ENCODE measurements at places on chromosomes 5 and 9.

DNA sequence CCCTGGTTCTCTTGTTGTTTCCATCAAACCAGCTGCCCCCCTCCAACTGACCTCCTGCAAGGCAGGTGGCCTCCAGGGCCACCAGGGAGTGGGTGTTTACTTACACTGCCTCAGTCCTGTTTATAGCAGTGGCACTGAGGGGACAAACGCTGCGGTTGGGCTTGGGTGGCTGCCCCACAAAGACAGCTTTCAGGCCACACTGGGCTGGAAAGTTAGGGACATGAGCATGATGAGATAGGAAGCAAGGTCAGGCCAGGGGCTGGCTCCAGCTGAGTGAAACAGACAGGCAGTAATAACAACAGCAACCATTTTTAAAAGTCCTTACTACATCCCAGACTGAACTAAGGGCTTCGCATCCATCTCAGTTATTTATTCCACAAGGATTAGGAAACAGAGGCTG lies 20.6 kb downstream of the BOD1 start:
- DNase-seq = no peak

GRCh38 chr5:103962023-103962422 lies 399.4 kb upstream of the NUDT12 start:
- no peak for DNase-seq

- no peak for DNase-seq
Observed at GRCh38 chr9:84667571-84668195, 1.8 kb upstream of the NTRK2 start.

- DNase-seq = peak; percentile 89
Observed at GRCh38 chr5:142807372-142807911, 37.3 kb downstream of the ARHGAP26 start.

DNA sequence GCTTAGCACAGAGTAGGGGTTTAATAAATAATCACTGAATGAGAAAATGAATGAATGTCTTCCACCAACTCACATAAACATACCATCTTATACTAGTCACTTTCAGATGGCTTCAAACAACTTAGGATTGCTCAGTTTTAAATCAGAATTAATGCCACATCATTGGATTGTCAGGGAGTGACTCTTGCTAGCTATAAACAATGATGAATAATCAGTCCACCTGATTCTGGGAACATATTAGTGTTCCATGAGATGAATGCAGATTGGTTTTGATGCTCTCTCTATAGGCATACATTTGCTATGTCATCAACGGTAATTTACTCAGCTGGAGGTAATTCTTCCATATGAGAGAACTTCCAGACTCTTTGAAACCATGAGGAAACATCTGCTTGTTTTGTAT lies 97.4 kb downstream of the CDH9 start:
- no peak for DNase-seq

DNA sequence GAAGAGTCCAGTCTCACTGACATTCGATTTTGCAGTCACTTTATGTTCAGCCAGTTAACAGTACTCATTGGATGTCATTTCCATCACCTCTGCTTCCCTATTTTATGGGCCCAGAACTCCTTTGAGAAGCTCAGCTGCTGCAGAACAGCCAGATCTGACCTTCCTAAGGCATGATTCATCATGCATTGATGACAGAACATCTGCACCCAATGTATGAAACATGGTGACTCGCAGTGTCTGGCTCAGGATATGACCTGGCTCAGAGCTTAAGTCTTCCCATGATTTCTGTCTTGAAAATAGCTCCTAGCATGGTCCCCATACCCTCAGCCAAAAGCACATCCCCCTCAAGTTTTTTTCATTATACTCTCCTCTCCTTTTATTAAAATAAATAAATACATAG lies 92.6 kb upstream of the TRIM32 start:
- no peak for DNase-seq

DNA sequence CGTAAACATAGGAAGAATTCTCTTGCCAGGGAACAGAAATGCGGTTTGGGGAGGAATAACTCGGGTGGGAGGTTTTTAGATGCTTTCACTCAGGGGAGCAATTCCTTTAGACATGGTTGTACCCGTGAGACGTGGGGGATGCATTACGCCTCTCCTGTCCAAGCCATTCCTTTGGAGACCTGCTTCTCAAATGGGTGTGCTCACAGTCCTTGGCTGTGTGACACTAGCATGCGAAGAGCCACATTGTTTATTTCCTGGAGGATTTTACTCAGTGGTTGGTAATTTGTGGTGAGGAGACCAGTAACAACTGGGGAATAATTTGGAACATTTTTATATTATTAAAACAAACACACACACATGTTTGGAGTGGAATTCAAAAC lies 18.5 kb downstream of the COL15A1 start:
- no peak for DNase-seq

DNA sequence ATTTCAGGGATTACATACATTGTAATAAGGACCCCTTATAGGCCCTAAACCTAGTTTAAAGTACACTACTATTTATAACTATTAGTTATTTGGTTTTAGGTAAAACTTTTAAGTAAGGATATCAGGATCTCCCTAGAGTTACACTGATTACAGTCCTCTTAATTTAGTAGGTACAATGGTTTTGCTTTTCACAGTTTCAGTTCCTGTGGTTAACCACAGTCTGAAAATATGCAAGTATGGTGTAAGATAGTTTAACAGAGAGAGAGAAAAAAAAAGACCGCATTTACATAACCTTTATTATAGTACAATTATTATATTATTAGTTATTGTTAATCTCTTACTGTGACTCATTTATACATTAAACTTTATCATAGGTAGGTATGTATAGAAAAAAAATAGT lies 725.3 kb upstream of the PTPRD start:
- DNase-seq = no peak

GRCh38 chr5:151250346-151251000 lies 2.5 kb upstream of the GM2A start:
- DNase-seq = no peak

DNA sequence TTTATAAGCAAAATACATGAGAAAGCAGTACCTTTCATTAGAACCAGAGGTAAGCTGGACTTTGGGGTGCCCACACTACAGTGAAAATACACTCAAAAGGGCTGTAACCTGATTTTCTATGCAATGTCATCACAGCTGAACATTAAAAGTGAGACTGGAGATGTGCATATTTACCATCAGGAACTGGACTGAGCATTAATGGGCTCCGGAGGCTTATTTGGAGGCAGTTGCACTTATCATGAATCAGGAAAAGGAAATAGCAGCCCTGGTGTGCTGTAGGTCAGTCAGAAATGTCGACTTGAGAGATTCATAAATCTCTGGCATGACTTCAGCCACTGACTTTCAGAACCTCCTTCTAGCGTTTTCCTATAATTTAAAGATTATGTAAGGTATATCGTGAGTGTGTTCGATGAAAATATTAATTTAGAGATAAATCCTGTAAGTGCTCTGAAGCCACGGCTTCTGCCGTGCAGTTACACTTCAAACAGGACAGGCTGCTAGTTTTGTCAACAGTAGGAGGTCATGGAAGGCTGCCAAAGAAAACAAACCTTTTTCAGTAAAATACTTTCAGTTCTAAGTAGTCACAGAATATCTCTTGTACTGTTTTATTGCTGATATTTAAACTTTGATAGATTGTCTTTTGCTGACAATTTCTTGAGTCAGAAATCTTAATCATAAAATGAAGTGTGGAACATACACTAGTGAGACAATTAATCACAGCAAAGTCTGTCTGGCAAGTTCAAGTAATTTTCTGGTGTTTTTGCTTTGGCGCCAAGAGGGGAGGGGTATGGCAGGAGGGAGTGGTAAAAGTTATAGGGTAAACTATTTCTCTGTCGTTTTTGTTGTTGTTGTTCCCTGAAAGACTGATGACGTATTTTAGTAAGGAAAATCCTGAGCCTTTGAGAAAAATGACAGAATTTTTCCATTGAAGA lies 939.7 kb downstream of the NR2F1-AS1 start:
- DNase-seq = peak; percentile 57

DNA sequence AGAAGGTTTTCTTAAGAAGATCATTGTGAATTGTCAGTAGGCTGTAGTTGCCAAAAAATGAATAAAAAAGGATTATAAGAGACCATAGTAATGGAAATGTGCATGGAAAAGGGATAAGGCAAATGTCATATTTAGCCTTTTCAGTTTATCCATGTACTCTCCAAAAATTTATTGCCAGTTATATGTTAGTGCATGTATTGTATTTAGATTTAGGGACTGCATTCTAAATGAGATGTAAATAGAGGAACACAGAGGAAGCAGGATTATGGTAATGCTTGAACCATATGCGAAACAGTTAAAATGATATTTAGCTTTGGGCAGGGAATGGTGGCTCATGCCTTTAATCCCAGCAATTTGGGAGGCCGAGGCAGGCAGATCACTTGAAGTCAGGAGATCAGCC lies 33.0 kb downstream of the DDX46 start:
- DNase-seq = no peak

DNA sequence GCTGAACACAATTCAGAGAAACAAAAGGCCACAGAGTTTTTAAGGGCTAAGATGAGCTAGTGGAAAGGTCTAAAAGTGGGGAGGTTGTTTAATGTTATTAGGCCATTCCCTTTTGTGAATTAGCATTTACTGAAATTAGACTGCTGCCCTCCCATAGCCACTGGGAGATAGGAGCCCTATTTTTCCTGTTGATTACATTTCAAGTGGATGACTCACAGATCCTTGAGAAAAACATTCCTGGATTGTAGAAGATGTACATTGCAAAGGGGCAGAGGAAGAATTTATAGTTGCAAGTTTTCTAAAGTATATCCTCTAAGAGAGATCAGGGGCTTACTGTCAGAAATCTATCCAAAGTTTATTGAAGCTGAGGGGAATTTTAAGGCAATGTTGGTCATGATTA lies 367.1 kb upstream of the IZUMO3 start:
- no peak for DNase-seq

DNA sequence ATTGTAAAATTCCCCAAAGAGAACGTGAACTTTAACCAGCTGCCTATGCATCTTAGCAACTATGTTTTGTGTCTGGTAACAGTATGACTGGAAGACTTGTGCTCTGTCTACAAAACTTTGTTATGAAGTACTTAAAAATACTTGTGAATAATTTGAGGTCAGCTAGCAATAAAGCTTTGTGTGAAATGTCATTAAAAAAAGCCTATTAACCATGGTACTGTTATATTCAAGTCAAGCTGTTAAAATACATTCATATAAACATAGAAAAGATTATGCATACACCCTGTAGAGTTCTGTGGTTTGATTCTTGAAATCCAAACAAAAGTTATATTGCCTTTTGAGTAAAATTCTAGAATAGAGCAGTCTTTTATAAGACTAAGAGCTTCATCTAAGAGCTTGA lies 60.1 kb downstream of the VCAN start:
- no peak for DNase-seq

DNA sequence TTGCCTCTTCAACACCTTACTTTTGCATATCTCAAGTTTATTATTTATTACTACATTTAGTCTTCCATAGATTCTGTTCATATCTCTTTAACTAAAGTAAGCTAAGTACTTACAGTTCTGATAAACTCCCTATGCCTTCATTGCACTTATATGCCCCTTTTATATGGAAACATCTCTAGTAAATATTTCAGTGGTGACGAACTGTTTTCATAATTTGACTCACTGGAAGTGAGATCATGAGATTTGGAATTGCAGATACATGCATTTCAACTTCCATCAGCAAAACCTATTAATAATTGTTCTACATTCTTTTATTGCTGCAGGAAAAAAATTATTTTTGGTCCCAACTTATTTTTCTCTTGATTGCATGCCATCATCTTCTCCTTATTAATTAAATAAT lies 263.5 kb downstream of the CD180 start:
- no peak for DNase-seq

GRCh38 chr5:107605596-107606125 lies 65.1 kb downstream of the EFNA5 start:
- DNase-seq = no peak

GRCh38 chr5:159059722-159060121 lies 40.0 kb downstream of the EBF1 start:
- DNase-seq = no peak

DNA sequence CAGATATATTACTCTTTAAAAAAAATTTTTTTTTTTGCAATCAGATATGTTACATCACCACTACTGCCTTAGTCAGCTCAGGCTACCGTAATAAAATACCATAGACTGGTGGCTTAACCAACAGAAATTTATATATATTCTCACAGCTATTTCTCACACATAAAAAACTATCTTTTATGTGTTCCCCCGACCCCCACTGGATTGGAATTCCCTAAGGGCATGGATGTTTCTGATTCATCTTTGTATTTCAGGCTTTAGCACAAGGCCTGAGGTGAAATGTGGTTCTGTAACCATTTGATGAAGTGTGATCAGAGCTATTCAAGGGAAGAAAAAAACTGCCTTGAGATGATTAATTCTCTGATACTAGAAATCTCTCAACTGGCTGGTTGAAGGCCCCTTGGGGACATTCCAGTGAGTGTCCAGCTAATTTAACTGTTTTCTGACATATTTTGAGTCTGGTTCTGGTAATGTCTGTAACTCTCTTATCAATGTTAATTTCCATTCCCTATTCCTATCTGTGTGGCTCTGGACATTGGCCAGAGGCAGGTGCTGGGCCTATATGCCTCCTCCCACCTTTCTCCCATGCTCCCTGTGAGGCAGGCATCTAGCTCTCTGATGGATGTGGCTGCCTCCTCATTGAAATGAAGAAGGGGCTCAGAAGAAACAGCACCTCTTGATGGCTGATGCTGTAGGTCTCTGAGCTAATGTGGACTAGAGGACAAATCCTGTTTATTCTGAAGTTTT lies 2.5 kb downstream of the CD14 start:
- DNase-seq = no peak

DNA sequence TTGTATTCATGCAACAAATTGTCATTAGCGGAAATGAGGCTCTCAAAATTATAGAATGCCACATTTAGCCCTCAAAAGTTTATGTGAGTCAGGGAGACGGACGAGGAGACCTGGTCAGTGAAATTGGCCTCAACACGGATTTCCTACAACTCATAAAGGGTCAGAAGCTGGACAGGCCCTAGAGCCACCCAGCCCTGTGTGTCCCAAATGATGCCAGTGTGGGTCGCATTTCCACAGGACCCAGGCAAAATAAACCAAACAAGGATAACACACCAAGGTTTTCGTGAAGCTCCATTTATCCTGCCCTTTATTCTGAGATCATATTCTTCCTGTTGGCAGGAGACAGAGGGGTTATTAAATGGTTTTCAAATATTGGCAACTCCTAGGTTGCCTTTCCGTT lies 72.0 kb upstream of the COL5A1 start:
- no peak for DNase-seq

DNA sequence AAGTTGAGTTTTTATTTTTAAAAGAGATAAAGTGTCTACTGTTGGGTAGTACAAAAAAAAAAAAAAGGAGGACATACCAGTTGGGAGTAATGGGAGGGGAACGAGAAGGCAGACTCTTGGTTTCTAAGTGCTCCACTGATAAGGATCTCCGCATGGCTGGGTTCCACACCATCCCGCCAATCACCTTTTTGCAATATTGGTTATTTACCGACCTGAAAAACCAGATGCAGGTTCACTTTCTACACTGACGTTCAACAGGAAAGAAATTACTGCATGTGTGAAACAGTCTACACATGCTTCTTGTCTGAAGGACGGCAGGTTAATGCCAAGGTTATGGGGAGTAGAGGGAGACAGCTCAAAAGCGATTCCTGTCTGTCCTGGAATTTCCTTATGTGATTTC lies 75.5 kb downstream of the PTPN3 start:
- DNase-seq = no peak

- DNase-seq = no peak
Observed at GRCh38 chr5:37850226-37850865, 10.5 kb upstream of the GDNF start.

GRCh38 chr5:171478946-171479775 lies 59.7 kb downstream of the FGF18 start:
- no peak for DNase-seq

- peak; percentile 67 for DNase-seq
Observed at GRCh38 chr9:8857926-8858595, 1058.5 kb upstream of the DMAC1 start.

- no peak for DNase-seq
Observed at GRCh38 chr5:2517451-2517850, 234.0 kb downstream of the IRX2 start.
